Hypothalamus (tissue), 51 donors: ENCODE measurements at places on chromosomes 2 and 18.

- peak; percentile 59 for DNase-seq
Measured at GRCh38 chr2:235551965-235552364, 58.1 kb downstream of the AGAP1 start.

DNA sequence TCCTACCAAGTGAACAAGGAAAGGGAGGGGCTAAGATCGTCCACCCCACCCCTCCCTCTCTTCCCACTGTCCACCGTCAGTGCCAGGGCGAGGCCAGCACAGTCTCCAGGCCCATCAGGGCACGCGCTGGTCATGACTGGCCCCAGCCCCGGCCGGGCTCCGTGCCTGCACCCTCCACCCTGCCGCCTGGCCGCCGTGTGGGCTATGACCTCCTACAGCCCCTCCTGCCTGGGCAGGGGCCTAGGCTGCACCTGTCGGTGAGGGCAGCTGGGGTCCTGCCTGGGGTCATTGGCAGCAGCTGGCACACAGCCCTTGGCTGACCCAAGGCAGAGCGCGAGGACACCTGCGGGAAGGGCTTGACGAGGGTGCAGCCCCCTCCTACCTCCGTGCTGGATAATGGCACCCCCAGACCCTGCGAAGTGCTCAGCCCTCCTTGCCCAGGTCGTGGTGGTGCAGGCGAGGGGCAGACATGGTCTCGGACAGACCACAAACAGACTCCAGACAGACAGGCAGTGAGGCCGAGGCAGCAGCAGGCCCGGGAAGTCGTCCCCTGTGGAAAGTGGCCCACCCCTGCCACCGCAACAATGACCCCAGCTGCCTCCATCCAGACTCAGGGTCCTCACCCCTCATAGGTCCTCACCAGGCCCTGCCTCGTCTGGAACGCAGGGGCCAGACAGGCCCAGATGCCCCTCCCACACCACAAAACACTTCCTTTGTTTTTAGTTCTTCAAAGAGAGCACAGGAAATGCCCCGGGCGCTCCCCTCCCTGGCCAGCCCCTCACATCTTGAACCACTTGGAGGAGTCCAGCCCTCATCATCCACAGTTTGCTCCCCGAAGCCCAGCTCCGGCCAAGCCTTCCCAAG is 43.1 kb upstream of the GPC1 start:
- no peak for DNase-seq

DNA sequence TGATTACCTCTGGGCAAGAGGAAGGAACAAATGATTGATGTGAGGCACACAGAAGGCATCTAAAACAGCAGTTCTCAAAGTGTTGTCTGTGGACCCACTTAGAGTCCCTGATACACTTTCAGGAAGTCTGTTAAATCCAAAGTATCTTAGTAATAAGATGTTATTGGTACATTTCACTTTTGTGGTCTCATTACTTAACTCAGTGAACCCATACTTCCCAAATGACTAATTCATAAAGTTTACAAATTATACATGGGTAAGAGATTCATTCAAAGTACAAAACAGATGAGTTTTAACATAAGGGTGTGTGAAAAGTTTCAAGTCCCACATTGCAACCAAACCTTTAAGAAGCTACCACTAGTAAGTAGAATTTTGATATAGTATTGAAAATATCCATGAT is 440.5 kb downstream of the NUP35 start:
- DNase-seq, result no peak

GRCh38 chr2:102636283-102636907 is 17.0 kb downstream of the SLC9A2 start:
- no peak for DNase-seq

GRCh38 chr2:9236867-9237266 is 30.3 kb downstream of the ASAP2 start:
- DNase-seq, result no peak

DNA sequence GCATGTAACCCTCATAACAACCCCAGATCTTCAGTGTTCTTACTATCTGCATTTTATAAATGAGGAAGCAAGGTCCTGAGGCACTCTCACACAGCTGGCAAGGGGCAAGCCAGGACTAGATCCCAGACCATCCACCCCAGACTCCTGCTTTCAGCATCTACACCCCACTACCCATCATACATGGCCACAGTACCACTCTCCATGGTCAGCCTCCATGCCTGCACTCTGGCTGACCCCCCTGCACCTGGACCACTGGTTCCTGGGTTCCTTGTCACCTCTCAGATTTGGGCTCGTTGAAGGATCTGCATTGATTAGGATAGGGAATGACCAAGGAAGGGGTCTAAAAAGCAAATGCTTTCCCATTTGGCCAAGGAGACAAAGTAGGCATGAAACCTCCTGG is 36.0 kb upstream of the TEX51 start:
- no peak for DNase-seq

DNA sequence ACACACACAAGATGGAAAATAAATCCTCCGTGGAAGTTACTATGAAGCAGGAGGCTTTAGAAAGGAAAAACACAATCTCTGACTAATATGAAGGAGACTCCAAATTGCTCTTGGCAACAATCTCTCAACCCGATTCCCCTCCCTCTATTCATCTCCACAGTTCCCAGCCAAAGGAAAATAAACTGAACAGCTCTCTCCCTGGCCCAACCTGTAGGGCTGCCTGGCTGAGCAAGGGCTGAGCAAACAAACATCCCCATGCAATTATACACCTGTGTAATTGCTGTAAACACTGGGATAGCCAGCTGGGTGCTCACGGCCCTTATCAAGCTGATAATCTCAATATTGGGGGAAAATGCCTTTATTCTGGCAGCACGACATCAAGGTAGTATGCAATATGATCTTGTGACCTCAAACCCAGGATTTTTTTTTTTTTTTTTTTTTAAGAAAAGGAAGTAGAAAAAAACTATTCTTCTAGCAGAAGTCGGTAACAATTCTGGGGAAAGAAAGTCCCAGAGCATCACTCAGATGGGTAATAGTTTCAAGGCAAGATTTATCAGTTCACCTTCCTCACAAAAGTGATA is 203.3 kb upstream of the SMAD2 start:
- no peak for DNase-seq

DNA sequence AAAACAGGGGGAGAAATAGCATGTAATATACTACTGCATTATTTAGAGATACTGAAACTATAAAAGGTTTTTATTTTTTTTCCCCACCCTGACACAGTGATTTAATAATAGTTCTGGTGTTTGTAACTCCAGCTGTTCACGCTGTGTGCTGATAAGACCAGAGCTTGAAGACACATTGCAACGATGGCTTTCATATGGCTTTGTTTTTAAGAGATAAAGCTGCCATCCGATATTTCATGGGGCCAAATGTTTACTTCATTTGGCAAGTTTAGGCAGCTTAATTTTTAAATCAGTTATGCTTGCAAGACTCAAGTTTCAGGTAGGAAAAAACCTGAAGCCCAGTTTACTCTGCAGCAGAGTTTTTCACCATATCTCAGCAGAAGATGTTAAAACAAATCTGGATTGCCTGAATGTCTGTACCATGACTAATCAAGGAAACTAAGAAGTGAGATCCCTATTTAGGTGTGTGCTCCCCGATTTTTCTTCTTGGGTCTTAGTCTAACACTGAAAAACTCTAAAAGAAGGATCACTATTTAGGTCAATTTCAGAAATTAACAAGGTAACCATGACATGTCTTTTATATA is 508.6 kb downstream of the PARD3B start:
- no peak for DNase-seq

DNA sequence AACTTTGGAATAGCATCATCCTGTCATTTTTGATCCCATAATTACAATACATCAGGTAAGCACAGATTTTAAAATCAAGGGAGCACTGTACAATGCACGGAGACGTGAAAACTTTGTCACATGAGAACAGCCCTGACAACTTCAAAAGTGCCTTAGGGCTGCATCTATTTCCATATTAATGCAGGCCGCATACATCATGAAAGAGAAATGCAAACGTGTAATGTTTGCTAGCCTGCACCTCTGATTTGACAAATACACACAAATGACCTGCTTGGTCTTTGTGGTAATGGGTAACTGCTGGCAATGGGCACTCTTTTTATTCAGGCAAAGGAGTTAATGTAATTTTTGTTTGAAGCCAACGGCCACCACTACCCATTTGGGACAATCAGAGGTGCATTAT is 202.0 kb upstream of the EPHA4 start:
- no peak for DNase-seq

GRCh38 chr2:160194946-160195345 is 5.1 kb downstream of the ITGB6 start:
- no peak for DNase-seq

GRCh38 chr2:240149943-240150784 is 9.7 kb upstream of the OTOS start:
- peak; percentile 42 for DNase-seq

- DNase-seq, result no peak
Measured at GRCh38 chr2:54065411-54065810, 50.0 kb upstream of the ACYP2 start.

DNA sequence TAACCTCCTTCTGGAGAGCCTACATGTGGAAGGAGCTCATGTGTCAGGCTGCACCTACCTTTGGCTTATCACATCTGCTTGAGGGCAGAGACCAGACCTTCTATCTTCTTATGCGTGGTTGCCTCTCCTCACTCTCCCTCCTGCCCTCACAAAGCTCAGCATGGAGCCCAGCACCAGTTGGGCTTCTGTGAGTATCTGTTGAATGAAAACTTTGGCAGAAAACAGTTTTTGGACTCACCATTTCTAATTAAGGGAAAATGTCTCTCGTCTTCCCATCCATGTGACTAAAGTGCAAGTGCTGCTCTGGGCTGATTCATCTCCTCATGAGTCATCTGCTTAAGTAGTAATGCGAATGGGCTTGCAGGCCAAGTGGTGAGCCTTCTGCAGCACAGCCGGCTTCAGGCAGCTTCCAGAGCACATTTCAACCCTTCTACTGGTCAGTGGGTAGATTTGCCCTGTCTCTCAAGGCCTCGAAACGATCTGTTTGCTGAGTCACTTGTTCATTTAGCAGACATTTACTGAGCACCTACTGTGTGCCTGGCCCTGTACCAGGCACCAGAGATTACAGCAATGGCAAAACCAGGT is 102.6 kb downstream of the VSNL1 start:
- no peak for DNase-seq

GRCh38 chr2:121281107-121281506 is 3.9 kb downstream of the TFCP2L1 start:
- no peak for DNase-seq

GRCh38 chr2:205722283-205722918 is 40.1 kb downstream of the NRP2 start:
- DNase-seq, result no peak

GRCh38 chr18:59681521-59682004 is 15.7 kb downstream of the CCBE1 start:
- no peak for DNase-seq

GRCh38 chr2:186780701-186781316 is 68.2 kb downstream of the ZSWIM2 start:
- no peak for DNase-seq

DNA sequence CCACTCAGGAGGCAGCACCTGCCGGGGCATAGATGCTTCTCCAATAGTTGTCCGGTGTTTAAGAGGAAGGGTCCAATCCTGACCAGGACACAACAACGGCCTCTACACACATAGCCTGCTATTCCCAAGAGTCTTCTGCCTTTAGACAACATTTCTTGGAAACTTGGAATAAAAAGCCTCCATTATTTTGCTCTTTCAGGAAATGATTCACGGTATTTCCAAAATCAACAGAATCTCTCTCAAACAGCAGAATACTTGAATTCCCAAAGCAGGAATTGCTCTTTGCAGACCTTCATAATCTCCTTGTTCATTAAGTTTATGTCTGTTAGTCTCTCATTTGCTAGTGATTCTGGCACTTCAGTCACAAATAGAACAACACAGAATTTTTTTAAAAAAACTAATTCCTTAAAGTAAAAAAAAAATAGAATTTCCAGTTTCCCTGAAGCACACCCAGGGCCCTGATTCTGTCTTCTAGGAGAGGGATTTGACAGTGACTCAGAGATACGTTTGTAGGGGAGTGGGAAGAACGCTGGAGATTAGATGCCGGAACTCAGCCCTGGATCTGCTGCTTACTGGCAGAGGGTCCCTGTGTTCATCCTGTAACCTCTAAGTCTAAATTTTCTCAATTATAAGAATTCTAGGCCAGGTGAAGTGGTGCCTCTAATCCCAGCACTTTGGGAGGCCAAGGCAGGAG is 74.7 kb downstream of the NAB1 start:
- DNase-seq, result no peak

DNA sequence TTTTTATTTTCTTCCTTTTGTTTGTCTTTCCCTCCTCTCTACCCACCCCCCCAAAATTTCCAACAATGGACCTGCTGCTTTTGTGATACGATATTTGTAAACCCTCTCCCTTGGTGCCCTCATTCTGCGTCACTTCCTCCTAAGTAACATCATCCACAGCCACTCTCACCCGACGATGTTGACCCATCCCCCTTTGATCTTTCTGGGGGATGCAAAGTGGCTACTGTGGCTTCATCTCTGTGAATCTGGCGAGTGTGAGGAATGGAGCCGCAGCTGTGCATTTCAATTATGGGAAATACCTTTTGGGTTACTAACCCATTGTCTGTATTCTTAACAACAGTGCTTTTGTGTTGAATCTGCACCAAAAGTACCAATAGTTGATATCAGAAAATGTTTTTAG is 19.4 kb downstream of the ANTXR1 start:
- no peak for DNase-seq

DNA sequence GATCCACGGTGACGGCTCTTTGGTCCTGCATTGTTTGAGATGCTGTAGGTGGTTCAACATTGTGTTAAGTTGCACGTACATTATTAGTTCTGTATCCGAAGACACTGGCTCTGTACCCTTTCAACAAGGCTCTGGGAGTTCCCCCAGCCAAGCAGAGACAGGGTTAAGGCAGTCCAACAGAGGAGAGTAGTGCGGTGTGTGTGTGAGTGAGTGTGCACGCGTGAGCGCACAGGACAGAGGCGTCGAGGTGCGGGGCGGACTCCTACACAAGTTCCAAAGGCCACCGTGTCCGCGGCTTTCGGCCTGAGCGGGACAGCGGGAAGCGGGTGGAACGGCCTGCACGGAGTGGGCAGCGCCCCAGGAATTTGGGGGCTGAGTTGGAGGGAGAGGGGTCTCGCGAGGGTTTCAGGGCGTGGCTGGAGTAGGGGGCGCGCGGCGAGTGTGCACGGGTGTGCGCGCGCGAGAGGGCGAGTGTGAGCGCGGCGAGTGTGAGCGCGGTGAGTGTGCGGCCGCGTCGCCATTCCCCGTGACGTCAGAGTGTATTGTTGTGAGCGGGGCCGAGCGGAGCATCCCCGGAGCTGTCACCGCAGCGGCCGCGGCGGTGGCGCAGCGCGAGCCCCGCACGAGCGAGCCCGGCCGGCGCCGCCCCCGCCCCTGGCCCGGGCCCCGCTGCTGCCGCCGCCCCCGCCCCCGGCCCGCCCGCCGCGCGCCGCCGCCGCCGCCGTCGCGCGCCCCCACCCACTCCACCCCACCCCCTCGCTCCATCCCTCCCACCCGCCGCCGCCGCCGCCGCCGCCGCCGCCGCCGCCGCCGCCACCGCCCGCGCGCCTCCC is at the start of gene ASXL3:
TSS of gene ASXL3 (plus strand) at position 535 of the 833 bp plus-strand sequence. CDS start 413 bp downstream, outside the sequence.
- peak; percentile 56 for DNase-seq
